ENCODE measurements at places on chromosomes 2 and 18.

DNA sequence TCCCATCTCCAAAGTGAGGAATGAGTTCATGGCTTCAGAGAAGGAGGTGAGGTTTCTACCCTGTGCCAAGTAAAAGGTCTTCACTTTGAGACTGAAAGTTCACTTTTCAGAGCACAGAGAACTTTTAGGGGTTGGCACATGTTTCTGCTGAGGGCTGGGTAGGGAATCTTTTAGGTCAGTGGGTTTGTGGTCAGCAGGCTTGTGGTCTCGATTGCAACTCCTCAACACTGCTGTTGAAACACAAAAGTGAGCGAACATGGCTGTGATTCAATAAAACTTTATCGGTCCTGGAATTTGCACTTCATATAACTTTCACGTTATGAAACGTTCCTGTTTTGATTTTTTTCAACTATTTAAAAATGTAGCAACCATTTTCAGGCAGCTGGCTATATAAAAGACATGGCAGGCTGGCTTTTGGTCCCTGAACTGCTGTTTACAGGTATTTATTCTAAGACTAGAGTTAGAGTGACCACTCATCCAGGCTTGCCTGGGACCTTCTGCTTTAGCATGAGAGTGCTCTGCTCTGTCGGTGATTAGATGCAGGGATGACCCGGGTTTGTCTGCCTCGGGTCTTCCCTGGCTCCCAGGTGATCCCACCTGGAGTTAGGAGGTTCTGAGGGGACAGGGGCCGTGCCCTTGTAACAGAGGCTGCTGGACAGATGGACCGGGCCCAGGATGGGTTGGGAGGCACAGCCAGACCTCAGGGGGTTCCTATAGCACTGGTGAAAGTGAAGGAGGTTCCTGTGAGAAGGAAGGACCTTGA is 62.7 kb upstream of the TAF1B start:
- DNase-seq = no peak

DNA sequence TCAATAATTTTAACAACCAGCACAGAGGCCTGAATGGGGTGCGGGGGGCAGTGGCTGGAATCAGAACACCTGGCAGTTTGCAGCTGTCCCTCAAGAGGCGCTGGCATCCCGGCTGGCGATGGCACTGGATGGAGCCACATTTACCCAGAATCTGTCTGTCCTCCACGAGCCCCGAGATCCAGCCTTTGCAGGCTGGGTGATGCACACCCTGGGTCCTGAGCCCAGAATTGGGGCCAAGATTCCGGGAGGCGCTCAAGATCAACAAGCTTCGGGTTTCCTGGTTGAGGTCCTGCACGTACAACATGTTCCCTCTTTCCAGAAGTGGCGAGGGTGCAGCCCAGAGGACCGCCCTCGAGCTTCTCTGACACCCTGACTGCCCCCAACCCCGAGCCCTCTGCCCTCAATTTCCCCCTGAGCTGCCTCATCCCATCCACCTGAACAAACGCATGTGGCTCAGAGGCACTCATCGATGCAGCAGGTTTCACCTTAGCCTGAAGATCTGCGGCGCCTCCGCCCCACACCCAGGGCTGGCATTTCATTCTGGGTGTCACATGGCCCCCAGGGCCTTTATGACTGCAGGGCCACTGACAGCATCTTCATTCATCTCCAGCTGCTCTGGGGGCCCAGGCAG is 97.5 kb downstream of the TFCP2L1 start:
- DNase-seq = no peak

DNA sequence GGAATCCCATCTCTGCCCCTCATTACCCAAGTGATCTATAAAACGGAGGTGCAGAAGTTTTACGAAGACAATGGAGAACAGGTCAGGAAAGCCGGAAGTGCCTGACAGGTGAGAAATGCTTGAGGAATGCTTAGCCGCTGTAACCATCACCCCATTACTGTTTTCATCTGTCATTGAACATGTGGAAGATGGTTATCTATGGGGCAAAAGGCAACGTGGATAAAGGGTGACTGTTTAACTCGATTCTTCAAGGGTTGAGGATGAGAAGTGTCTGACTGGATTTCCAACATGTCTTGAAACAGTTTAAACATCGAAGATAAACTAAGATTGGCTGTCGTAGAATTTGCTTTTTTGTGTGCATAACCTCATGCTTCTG is 17.3 kb downstream of the HK2 start:
- peak; percentile 92 for DNase-seq

DNA sequence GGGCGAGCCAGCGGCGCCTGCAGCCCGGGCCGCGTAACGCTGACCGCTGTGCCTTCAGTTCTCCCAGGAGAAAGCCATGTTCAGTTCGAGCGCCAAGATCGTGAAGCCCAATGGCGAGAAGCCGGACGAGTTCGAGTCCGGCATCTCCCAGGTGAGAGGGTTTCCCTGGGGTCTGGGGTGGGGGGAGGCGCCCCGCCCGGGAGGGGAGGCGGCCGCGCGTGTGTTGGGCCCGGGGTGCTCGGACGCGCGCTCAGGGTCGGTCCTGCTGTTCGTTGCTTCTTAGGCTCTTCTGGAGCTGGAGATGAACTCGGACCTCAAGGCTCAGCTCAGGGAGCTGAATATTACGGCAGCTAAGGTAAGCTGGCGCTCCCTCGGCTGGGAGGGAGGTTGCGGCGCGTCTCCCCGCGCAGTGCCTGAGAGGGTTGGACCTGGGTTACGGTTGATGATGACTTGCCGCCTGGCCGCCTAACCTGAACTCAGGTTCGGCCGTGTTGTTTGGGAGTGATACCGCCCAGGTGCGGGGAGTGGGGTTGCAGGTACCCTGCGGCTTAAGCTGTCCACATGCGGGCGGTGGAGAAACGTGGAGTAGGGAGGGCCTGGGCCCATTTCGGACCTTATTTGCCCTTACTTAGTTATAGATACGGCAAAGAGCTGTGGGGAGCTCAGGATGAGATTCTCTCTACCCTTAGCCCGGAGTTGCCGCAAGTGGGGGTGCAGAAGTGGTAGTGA is 638 bp downstream of the RPS7 start:
- no peak for DNase-seq

- no peak for DNase-seq
Observed at GRCh38 chr2:30914456-30914855, 107.2 kb upstream of the CAPN13 start.

DNA sequence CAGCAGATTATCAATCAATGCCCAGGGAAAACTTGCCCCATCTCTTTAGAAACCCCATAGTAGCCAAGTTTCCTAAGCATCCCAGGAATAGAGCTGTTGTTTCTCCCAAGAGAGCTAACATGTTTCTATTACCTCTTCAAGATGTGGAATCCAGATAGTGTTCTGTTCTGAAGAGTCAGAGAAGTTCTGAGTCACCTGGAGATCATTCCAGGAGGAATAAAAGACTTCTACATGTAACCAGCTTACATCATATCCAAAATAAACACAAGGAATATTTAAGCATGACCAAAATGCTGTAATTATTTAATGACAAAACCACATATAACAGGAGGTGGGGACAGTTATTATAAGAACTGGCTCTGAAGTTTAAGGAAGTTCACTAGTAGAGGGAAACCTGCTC is 51.0 kb upstream of the GORASP2 start:
- peak; percentile 29 for DNase-seq

DNA sequence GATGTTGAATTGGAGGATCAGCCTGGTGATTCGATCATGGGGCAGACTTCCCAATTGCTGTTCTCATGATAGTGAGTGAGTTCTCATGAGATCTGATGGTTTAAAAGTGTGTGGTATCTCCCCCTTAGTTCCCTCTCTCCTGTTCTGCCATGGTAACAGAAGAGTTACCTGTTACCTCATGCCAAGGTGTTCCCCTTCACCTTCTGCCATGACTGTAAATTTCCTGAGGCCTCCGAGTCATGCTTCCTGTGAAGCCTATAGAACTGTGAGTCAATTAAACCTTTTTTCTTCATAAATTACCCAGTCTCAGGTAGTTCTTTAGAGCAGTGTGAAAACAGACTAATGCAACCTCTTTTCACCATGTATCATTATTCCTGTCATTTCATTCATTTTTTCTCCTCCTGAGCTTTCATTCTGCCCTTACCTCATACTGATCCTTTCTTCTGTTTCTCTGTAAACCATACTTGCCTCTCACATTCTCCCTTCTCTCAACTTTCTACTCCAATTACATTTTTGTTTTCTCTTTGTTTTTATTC is 22.0 kb downstream of the STARD6 start:
- DNase-seq = no peak

GRCh38 chr2:201270293-201271001 is 10.1 kb downstream of the CASP8 start:
- no peak for DNase-seq

- DNase-seq = peak; percentile 71
Observed at GRCh38 chr2:96869281-96869821, 529 bp downstream of the SEMA4C start.

GRCh38 chr2:10814571-10815331 is 2.2 kb upstream of the PDIA6 start:
- DNase-seq = no peak

DNA sequence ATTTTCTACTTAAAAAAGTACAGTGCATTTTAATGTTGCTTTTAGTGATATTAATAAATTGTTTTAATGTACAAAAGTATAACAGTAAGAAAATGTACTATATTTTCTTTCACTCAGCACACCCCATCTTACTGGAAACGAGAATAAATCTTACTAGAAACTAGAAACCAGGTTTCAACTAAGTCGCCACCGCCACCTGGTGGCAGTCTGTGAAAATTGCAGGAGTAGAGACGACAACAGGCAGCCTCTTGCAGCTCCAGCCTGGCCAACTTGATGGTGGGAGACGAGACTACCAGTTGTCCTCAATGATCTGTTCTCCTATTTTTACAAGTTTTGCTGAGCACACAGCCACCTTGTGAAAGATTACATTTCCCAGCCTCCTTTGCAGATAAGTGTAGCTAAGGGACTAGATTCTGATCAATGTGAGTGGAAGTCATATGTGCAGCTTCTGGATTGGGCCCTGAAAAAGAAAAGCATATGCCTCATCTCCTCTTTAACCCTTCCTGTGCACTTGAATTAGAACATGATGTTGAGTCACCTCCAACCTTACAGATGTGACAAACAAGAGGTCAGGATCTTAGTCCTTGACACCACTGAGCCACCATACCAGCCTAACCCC is 8.7 kb downstream of the OTOF start:
- peak; percentile 52 for DNase-seq

DNA sequence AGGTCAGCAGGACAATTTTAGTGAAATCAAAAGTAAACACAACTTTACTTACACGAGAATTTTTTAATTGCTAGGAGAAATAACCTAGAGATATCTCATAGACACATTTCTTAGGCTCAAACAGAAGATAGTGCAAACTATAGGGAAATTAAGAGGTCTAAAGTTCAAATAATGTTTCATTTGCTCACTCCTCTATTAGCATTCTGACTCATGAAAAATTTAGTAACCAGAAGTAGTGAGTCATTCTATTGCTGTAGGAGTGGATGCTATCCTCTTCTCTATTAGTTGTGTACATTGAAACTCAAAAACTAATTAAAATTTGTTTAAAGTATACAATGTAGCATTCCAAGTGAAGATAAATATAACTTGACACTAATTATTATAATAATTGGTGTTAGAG is 908.3 kb upstream of the TMEFF2 start:
- no peak for DNase-seq

- peak; percentile 46 for DNase-seq
Observed at GRCh38 chr18:49645841-49646351, 84.0 kb downstream of the LIPG start.

- DNase-seq = peak; percentile 39
Observed at GRCh38 chr2:157087373-157088002, 170.0 kb upstream of the GALNT5 start.

GRCh38 chr2:223386189-223386588 is 216.0 kb downstream of the SCG2 start:
- no peak for DNase-seq

GRCh38 chr2:31132786-31133185 is 5.5 kb downstream of the GALNT14 start:
- DNase-seq = no peak

DNA sequence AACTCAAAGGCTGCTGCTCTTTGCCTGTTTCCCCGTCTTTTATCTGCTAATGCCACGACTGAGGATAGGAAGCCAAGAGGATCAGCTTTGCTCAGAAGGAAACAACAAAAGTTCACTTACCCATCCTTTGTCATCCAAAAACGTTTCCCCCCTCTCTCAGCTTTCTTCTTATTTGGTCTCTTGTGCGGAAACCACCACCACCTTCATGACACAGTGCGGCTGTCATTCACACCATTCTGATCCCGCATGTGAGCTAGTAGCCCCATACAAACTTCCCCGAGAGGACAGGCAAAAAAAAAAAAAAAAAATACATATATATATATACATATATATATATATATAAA is 656 bp downstream of the LRRTM4 start:
- DNase-seq = no peak

DNA sequence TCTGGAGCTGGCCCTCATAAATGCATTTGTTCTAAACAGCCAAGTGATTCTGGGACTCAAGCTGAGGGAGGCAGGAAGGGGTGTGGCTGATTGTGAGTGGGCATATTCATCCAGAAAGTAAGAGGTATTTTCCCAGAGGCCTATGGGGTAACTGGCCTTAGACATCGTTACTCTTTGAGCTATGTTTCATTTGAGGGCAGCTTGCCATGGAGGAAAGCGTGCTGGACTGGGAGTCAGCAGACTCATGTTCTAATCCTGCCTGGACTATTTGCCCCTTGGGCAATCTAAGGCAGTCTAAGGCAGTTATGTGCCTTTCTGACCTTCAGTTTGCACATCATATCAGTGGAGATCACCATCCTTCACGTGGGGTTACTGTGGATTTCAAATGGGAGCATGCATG is 93.5 kb upstream of the SLC14A2 start:
- DNase-seq = peak; percentile 48

GRCh38 chr2:151669585-151670081 is 64.6 kb downstream of the NEB start:
- DNase-seq = no peak

DNA sequence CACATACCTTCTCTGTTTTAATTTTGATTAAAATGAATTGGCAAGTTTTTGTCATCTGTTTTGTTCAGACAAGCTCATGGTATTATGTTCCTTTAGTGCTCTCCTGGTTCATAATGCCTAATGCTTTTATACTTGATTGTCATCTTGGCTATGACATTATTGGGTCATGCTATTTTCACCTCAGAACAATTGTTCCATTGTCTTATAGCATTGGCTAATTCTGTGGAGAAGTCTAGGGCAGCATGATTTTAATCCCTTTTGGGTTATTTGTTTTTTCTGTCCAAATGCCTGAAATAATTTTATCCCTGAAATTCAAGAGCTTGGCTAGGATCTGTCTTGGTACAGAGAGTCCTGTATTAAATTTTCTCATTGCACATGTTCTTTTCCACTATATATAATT is 83.8 kb upstream of the CCDC85A start:
- DNase-seq = no peak

DNA sequence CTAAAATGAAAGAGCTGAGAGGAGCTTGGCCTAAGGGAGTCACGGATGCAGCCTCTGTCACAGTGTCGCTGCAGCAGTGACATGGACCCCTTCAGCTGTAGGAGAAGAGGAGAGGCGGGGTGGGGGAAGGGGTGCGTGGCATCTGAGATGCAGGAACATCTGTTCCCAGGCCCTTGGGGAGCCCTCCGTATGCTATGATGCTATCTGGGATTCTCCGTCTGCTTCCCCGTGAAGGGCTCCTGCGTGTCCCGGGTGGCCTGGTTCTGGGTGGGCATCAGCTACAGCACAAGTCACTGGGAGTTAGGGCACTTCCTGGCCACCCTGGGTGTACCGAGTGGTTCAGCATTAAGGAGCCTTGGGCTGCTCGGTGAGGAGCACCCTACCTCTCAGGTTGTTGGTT is 35.6 kb upstream of the B3GNT7 start:
- DNase-seq = no peak
